ENCODE measurements at places on chromosomes 1 and 21.

GRCh38 chr1:14648896-14649855 lies 50.7 kb downstream of the KAZN start:
- H3K27ac ChIP-seq, result no peak overlapping the region
- no peak overlapping the region for H3K4me3 ChIP-seq
- no peaks in the 10 kb centered on the region for H3K36me3 ChIP-seq
- no peak for DNase-seq
- peaks cover 43% of the 10 kb centered on the region for H3K27me3 ChIP-seq
- H3K4me1 ChIP-seq, result no peaks in the 10 kb centered on the region

DNA sequence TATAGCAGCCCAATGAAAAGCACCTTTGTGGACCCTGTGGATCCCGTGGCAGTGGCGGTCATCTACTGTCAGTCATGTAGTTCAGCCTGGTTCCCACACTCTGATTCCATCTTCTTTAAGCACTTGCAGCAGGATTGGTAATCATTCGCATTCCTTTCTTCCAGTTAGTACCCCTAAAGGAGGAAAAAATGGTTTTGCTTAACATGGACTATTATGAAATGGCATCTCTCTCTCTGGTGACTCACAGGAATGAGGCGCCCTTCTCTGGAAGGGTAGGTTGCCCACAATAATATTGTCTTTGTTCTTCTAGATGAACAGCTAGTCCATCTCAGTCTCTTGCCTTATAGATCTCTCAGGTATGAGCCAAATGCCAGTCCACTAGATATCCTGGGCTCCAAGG lies 127.9 kb upstream of the MROH9 start:
- H3K27ac ChIP-seq, result no peak overlapping the region
- DNase-seq, result no peak
- peaks cover 45% of the 10 kb centered on the region for H3K27me3 ChIP-seq
- no peaks in the 10 kb centered on the region for H3K4me1 ChIP-seq

GRCh38 chr1:204313675-204314074 lies 46.1 kb downstream of the PLEKHA6 start:
- H3K36me3 ChIP-seq, result no peaks in the 10 kb centered on the region
- no peak overlapping the region for H3K27ac ChIP-seq
- no peaks in the 10 kb centered on the region for H3K4me1 ChIP-seq
- DNase-seq, result no peak
- peaks cover 39% of the 10 kb centered on the region for H3K27me3 ChIP-seq
- H3K4me3 ChIP-seq, result no peak overlapping the region

DNA sequence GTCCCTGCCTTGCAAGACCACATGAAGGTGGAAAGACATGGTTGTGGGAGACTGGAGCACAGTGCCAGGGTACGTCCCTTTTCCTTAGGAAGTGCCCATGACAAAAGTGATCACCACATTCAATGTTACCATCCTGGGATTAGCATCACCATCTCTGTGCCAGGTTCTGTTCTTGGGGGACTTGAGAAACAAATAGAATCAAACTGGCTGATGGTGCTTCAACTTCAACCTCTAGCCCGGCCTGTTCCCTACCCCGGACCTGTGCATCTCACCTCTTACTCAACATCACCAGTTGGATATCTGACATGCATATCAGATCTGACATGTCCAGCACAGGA lies 153.3 kb downstream of the GRIK3 start:
- no peaks in the 10 kb centered on the region for H3K36me3 ChIP-seq
- H3K4me3 ChIP-seq, result no peak overlapping the region
- no peaks in the 10 kb centered on the region for H3K4me1 ChIP-seq
- no peak overlapping the region for H3K27ac ChIP-seq

GRCh38 chr1:53822931-53823330 lies 15.2 kb downstream of the NDC1 start:
- no peak for DNase-seq
- H3K27me3 ChIP-seq, result no peaks in the 10 kb centered on the region
- H3K27ac ChIP-seq, result no peak overlapping the region
- H3K4me1 ChIP-seq, result peaks cover 5% of the 10 kb centered on the region
- no peak overlapping the region for H3K4me3 ChIP-seq

- no peaks in the 10 kb centered on the region for H3K27me3 ChIP-seq
- peak overlapping the region; percentile 90 for H3K27ac ChIP-seq
- peaks cover 31% of the 10 kb centered on the region for H3K4me1 ChIP-seq
- peaks cover 20% of the 10 kb centered on the region for H3K36me3 ChIP-seq
- H3K4me3 ChIP-seq, result peak overlapping the region; percentile 31
Measured at GRCh38 chr1:6012529-6013318, 20.5 kb upstream of the NPHP4 start.

DNA sequence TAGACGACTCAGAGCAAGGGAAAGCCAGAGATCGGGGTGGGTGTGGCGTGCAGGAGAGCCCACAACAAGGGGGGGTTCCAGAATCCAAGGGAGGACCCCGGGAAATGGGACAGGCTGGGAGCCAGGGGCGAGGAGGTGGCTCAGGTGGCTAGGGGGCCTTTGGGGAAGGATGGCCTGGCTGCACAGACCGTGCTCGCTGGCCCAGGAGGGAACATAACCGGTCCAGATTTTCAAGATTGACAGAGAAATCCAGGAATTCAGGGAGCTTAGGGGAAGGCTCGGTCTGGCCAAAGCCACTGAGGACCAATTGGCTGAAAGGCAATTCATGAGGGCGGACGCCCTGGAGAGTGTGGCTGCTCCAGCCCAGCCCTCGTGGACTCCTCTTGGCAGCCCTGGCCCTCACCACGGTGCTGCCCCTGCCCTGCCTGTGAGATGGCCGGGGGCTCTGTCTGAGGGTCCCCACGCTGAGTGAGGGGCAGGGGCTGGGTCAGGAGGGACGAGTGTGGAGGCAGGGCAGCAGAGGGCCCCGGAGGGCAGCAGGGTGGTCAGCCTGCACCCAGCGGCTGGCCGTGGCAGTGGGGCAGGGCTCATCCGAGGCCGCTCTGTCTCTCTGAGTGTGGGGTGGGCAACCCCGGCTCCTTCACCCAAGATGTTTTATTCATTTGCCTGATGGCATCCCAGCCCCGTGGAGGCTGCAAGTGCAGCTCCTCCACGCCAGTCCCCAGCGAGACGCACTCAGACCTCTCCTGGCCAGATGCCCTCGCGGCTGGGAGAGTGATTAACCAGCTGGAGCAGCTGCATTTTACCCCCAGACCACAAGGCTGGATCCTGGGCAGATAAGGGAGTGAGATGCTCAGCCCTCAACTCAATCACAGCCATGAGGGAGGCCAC lies 5.6 kb upstream of the LRRC3 start:
- no peak for DNase-seq
- peaks cover 3% of the 10 kb centered on the region for H3K36me3 ChIP-seq
- no peak overlapping the region for H3K4me3 ChIP-seq
- H3K4me1 ChIP-seq, result no peaks in the 10 kb centered on the region
- H3K27ac ChIP-seq, result no peak overlapping the region
